ENCODE measurements at places on chromosomes 2 and 18. TPM values are rescaled to one million over a fixed set of nuclear protein-coding genes. Genes with fewer than 3 reads are reported as not detected.

TRAF3IP1 gene
- 19.1 TPM for total RNA-seq

GLI2 gene
- 53.0 TPM for total RNA-seq

ITM2C gene
- total RNA-seq: 74.8 TPM

ADCYAP1 gene
- not detected for total RNA-seq

LINC00305 gene
- total RNA-seq: not detected

ZNF521 gene
- 51.0 TPM for total RNA-seq

MYOM1 gene
- total RNA-seq: 3.8 TPM

ACTG2 gene
- total RNA-seq: 3.8 TPM

OR6B2 gene
- total RNA-seq: not detected

TTL gene
- 3.7 TPM for total RNA-seq

MYO1B gene
- total RNA-seq: 20.1 TPM

ANKRD62 gene
- total RNA-seq: not detected

DOCK10 gene
- 31.2 TPM for total RNA-seq

ADRA2B gene
- 0.69 TPM for total RNA-seq

Data from ovary (tissue), 10 donors.